ENCODE measurements at places on chromosomes 5 and 9.

- DNase-seq, result peak; percentile 50
Observed at GRCh38 chr9:32571969-32572899, 725 bp downstream of the NDUFB6 start.

DNA sequence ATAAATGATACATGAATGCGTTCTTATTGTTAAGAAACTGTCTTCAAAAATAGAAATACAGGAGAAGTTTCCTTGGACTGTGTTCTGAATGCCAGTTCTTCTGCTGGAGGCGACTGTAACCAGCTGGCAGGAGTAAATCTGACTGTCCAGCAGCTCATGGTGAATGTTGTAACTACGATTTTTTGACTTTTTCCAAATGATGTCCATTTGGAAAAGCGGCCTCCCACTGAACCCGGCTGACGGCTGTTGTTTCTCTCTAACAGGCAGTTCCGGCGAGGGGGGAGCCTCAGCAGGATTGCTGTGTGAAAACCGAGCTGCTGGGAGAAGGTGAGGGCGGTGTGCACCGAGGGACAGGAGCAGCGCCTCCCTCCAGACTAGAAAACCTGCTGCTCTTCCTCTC lies 91.9 kb downstream of the EHMT1 start:
- no peak for DNase-seq

GRCh38 chr5:149725296-149725695 lies 4.8 kb upstream of the PPARGC1B start:
- no peak for DNase-seq

DNA sequence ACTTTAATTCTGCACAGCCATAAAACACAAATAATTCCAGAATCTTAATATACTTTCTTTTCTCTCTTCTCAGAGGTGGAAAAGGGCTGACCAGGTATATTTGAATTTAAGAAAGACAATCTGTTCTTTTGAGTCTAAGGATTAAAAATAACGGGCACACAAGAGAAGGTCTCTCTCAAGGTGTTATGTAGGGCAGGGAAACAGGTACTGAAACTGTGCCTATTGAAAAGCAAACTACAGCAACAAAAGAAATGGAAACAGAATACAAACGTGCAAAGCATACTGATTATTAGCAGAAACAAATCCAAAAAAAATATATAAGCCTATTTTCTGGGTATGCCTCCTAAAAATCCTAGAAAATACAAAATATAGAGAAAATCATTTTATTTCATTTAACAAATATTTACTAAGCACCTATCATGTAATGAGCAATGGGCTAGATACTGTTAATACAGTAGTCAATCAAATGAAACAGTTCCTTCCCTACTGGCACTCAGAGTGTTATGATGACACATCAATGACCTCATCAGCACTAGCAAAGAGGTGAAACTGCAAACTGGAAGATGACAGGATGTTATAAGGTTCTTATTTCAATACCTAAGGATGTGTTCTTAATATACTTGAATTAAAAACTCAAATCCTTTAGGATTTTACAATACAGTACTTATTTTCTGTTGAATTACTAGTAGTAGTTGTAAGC lies 87.7 kb downstream of the AUH start:
- no peak for DNase-seq

DNA sequence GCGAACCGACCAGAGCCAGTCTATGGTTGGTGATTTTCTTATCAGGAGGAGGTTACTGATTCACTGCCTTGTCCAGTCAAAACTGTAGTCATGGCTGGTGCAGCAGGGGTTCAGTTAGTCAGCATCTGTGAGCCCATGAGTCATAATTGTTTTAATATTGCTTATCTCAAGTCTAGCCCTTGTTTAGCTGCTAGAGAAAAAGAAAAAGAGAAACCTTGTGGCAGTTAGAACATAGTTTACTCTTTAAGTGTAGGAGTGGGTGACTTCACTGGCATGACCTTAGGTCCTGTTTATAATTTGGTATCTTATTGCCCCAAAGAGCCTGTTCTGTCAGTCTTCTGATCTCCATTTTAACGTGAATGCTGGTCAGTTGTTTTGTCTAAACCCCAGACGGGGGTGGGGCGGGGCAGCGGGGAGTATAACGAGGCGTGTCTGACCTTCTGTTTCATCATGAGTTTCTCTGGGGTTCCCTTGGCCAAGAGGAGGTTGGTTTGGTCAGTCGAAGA lies 76.9 kb upstream of the NFIL3 start:
- DNase-seq, result no peak

Data from activated naive CD8-positive, alpha-beta T cell treated with anti-CD3 and anti-CD28 coated beads, Interleukin-2, amount 50 U/mL, for 16 hours (primary cell).